ENCODE measurements at places on chromosomes 5 and 9. TPM values are rescaled to one million over a fixed set of nuclear protein-coding genes. Genes with fewer than 3 reads are reported as not detected.

- DNase-seq, result no peak
Observed at GRCh38 chr5:130066644-130067043, 162.4 kb downstream of the CHSY3 start.

Gene ARL14EPL
- not detected for total RNA-seq

Gene HACD4
- 1.9 TPM for total RNA-seq

- DNase-seq, result no peak
Observed at GRCh38 chr5:75020016-75020656, 32.2 kb downstream of the GCNT4 start.

DNA sequence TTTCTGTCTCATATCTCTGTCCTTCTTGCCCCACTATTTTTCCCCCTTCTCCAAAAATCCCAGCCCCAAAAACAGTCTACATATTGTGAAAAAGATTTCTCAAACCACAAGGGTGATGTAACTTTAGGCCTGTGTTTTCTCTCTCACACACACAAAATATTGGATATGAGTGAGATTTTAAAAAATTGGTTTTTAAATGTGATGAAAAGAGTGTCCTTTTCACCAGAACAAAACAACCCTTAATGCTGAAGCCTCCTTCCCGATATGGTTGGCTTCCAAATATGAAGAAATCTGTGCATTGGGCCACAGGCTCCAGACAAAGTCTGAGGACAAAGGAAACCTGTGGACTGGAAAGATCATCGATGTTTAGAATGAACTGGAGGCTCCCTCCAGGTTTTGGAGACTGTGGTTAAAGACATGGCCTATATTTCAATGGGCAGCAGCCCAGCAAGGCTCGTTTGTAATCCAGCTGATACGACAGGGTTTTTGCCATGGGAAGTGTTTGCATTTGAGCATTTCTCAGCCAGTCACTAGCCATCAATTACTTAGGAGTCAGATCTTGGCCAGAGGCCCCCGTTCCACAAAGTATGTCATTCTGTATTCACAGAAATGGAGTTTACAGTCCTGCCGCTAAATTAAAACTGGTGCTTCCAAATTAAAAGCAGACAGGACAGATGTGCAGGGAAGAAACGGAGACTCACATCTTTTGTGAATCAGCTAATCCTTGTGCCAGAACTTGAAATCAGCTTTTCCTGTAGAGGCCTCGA, 546.3 kb downstream of the EBF1 start:
- DNase-seq, result no peak

DNA sequence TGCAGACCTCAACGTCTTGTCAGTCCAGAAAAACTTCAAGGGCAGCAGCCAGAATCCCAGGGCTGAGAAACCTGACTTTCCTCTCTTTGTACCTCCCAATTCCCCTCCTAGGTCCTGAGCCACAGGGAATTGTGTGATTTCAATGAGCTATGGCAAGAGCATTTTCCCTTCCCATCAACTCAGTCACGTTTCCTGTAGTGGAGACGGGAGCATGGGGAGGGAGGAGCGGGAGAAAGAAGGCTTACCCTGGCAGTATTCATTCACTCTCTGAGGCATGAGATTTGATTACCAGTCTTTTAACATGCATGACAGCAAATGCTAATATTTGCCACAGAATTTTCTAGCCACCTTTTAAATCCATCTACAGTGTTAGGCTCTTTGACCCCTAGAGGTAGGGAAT, 109.4 kb upstream of the TBCA start:
- DNase-seq, result no peak

Gene MARCHF3
- 4.0 TPM for total RNA-seq

Gene NUTM2F
- total RNA-seq, result not detected

- DNase-seq, result no peak
Observed at GRCh38 chr9:3397766-3398165, 128.0 kb downstream of the RFX3 start.
